ENCODE measurements at places on chromosomes 5 and 9.

DNA sequence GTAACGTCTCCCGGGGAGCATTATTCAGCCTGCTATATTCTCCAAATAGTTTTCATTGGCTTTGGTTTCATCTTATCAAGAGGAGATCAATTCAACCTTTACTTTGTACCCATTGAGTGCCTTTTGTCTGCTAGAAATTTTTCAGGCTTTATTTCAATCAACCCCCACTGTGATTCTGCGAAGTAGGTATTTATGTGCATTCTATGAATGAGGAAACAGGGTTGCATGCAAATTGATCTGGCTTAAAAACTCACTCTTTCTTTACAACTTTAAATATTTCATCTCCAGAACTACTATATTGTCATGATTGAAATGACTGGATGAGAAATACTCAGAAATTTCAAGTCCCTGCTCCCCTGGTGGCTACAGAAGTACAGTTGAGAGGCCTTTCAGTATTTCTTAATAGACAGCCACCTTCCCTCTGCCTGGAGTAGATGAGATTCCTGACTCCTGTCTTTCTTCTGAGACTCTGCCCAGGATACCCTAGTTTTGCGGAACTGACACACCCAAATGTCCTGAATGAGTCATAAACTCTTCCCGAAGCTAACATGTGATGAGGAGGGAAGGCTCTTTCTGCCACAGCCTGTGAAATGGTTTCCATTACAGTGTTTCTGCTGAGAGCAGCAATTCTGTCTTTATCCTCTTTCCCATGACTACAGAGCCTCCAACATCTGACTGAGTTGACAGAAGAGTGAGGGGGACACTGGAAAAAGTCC lies 52.6 kb upstream of the TNC start:
- no peak for DNase-seq

DNA sequence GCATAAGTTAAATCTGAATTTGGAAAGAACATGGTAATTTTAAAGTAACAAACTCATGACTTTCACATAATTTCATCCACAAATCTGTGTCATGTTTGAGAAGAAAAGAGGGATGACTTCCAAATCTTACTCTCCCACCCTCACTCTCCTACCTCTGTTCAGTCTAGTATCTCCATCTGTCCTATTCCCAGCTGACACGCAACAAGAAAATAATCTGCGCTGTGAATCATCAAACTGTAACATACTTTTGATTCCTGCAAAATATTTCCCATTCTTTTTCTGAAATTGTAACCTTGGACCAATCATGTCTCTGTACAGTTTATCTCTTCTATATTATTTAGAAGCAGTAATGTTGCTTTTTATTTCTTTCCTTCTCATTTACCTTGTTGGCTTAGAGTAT lies 91.4 kb downstream of the SLC12A2 start:
- DNase-seq: no peak

DNA sequence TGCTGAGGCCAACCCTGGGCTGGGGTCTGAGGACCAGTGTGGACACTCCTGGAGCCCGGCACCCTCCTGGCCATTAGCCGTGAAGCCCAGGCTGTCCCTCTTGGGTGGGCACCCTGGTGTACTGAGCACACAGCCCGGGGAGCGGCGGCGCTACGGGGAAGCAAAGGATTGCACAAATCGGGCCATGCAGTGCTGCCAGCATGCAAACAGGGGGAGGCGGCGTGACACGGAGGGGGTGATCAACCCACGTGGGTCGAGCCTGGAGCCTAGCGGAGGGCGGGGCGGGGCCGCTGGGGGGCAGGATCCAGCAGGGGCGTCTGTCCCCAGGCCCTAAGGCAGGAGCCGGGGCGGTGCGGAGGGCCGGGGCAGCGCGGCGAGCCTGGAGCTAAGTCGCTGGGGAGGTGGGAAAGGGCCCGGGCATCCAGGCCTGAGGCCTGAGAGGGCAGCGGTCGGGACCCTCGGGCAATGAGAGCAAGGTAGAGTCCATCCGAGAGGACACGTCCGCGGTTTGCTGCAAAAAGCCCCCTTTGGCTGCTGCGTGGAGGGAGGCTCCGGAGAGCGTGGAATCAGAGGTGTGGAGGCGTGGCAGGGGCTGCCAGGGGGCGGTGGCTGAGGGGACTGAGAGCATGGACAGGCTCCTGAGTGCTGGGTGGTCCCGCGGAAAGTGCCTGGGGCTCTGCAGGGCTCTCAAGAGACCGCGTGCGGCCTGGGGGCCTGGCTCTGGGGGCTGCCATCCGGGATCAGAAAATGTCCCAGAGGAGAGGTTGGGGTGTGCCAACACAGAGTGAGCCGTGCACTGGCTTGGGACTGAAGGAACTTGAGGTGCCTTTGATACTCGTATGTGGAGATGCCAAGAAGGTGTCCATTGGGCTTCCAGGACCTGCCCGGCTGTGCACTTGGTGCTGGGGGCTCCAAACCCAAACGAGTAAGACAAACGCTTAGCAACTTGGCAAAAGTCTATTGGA lies 94.2 kb downstream of the BARX1 start:
- DNase-seq: no peak

GRCh38 chr5:90948969-90949368 lies 390.4 kb downstream of the ADGRV1 start:
- no peak for DNase-seq

GRCh38 chr5:130796032-130796431 lies 369.0 kb downstream of the HINT1 start:
- DNase-seq: no peak

DNA sequence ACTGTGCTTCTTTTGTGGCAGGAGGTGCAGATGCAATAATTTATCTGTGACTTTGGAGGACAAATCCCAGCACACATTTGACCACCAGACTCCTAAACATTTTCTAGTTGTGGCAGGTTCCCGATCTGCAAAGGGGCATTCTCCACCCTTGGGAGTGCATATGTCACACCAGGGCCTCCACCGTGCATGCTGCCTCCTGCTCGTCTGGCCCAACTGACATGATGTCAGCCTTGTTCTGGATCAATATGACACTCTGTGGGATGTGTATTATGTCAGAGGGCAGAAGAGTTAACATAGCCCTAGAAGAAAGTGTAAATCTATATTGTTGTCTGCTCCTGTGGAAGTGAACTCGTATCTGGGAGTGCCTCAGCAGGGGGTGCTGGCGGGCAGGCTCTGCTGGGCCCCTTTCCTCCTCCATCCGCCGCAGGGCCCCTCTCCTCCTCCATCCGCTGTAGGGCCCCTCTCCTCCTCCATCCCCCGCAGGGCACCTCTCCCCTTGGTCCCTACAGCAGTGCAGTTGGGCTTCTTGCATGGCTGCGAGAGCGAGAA lies 97.7 kb upstream of the PPP1R26 start:
- no peak for DNase-seq

GRCh38 chr5:127582773-127583370 lies 65.4 kb downstream of the PRRC1 start:
- no peak for DNase-seq

GRCh38 chr5:165134155-165134554 lies 1628.7 kb downstream of the MAT2B start:
- DNase-seq: no peak

DNA sequence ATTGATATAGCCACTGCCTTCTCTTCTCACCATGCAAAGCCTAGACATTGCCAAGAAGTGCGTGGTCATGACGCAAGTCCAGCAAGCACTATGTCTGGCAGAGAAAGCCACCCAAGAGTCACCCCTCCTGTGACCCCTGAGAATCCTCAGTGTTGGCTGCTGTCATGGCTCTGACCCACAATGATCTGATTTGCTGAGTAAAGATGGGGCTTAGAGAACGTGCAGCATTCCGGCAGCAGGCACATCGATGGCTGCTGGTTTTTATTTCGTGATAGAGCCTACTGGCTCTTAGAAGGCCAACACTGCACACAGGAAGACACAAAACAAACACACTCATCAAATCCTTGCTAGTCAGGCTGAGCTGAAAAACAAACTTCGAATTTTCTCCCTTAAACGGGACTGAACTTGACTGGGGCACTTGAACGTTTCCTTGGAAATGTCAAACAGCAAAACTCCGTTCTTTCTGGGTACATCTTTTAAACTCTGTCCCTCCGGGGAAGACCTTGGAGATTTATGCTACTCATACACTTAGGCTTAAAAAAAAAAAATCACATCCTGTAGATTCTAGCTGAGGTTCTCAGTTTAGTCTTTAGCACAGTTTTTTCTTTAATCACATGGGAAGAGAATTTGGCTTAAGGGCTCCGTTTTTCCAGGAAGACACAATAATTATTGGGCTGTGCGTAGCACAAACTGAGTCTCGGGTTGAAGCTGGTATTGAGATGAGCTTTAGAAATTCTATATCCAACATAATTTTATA lies 88.2 kb upstream of the BASP1 start:
- DNase-seq: no peak

- DNase-seq: no peak
Observed at GRCh38 chr5:6715758-6716628, 2.8 kb downstream of the TENT4A start.

GRCh38 chr5:138875552-138875875 lies 379 bp upstream of the LRRTM2 start:
- no peak for DNase-seq

- no peak for DNase-seq
Observed at GRCh38 chr5:114469372-114469771, 107.5 kb downstream of the KCNN2 start.

GRCh38 chr5:36885566-36886485 lies 9.3 kb downstream of the NIPBL start:
- no peak for DNase-seq

DNA sequence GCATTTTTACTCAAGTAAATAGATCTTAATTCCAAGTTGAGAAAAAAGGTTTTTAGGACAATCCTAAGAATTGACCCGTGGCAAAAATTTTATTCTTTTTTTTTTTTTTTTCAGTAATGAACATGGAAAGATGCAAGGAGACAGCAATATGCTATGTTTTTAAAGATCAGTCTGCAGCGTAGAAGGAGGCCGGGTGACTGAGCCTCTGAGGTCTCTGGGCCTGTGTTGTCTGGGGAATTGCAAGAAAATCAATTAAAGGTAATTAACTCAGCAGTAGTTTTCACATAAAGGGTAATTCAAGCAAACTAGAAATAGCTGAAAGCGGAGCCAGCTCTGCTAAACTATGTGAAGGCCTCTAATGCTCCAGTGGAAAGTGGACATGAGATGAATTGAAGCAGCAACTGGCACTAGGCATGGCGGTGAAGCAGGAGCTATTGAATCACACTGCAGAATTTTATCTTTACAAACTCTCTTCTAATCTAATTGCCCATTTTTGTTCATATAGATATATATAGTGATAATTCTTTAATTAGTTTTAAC lies 285.2 kb upstream of the ITGA1 start:
- DNase-seq: no peak

DNA sequence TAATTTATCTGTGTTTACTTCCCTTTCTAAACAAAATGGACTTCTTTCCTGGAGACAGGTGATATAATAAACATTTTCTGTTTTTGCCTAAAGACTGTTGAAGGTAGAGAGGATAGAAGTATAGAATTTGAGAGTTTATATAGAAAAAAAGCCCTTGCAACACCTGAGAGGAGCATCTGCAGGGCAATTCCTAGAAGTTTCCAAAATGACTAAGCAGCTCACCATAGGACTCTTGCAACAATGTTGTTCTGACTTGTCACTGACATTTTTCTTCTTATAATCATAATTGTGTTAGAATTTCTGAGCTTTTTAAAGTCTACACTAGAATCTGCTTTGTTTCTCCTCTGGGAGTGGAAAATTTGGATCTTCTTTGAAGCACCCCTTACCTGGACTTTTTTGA lies 216.8 kb downstream of the TUSC1 start:
- no peak for DNase-seq

DNA sequence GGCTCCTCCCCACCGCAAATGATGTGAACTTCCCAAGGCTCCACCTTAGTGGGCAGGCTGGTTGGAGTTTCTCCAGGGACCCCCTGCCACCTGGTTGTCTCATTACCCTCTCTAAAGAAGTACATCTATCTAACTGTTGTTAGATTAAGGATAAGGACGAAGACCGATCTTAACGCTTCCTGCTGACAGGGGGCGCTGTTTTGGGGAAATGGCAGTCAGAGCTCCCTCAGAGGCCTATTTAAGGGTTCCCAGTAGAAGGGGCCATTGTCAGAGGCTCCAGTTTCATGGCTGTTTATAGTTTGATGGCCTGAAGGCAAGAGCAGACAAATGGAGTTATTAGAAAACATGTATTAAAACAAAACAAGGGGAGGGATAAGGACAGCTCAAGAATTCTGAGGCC lies 100.1 kb downstream of the SPEF2 start:
- no peak for DNase-seq

DNA sequence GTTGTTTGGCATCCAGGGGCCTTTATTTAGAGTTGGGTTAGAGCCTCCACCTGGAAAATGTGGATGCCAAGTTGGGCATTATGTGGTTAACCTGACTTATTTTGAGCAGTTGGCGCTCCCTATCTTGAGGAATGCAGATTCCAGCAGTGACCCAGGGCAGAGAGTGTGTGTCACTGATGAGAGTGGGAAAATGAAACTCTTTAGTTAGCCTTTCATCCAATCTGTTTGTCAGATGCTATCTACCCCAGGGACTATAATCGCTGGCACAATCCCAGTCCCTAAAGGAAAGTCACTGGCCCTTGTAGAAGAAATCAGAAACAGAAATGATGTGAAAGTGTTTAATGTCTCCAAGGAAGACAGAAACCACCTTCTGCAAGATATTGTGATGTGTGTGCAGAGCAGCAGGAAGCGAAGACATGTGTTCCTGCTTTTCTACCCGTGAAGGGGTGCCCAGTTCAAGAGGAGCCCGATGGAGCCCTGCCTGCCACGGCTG lies 10.2 kb upstream of the STING1 start:
- DNase-seq: no peak

GRCh38 chr9:73923796-73924195 lies 573.3 kb upstream of the RORB start:
- DNase-seq: no peak

DNA sequence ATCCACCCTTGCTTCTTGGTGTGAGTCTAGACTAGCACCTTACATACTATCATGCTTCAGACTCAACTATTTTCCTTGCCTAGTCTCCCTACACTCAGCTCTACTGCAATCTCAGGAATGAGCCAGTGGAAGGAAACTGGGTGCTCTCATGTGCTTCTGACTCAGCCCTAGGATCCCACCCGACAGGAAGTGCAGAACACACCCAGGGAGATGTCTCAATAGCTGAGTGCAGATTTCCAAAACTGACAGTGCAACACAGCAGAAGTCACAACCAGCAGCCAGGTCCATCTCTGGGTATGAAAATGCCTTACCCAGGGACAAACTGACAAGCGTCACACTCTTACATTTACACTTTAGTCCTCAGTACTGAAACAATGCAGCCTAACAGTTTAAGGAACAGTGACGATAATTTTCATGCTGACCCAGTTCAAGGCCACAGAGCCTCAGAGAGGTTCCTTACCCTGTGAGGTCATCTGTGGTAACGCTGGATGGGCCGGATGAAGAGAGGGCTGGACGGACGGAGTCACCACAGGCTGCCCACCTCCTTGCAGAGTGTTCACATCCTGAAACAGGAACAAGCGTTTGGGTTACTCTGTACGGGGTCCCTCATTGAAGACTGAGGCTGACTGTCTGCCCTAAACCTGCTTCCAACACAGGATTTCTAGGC lies 33.0 kb downstream of the FKBP15 start:
- DNase-seq: no peak

- DNase-seq: no peak
Observed at GRCh38 chr9:31700252-31701045, 684.0 kb upstream of the ACO1 start.

GRCh38 chr5:100758780-100759179 lies 144.3 kb downstream of the ST8SIA4 start:
- no peak for DNase-seq

GRCh38 chr5:124697933-124698591 lies 48.4 kb downstream of the ZNF608 start:
- DNase-seq: no peak
